ENCODE measurements at places on chromosomes 3 and 15. TPM values are rescaled to one million over a fixed set of nuclear protein-coding genes. Genes with fewer than 3 reads are reported as not detected.

DNA sequence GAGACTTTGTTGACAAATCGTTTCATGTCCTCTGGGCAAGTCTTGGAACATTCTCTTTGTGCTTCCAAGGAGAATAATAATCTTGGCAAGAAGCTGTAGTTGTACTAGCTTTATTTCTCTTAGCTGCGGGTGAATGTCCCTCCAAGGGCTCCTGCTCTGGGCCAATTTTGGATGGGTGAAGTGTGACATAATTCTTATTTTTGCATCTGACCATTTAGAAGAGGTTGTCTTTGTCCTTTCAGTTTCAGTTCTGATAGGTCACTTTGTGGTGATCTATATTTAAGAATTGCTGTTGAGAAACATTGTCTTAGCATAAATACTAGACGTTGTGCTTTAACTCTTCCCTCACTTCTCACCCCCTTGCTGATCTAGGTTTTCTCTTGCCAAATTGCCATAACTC, 164.8 kb upstream of the RORA start:
- no peak for DNase-seq

- DNase-seq: no peak
These were observed 437.1 kb upstream of the CBLB start for GRCh38 chr3:106305882-106306435.

DNA sequence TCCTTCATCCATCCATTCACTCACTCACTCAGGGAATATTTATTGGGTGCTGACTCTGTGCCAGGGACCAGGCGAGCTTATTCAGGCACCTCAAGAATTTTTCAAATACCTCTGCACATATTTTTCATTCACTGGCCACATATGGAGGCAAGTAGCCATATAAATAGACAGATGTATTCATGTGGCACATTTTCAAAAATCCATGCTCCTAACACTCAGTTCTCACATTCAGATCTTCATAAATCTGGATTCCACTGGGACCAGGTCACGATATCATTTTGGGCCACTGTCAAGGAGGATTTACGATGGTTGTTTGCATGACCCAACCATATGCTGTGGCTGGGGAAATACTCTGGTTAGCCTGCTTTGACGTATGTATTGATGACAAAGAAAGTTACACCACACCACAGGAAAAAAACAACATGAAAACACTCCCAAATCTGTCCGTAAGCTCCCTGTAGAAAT, 241.8 kb upstream of the LRTM1 start:
- no peak for DNase-seq

GRCh38 chr15:70556151-70556741, 207.1 kb downstream of the UACA start:
- no peak for DNase-seq

The PML gene
- total RNA-seq: 9.3 TPM

The PLIN1 gene
- total RNA-seq: not detected

DNA sequence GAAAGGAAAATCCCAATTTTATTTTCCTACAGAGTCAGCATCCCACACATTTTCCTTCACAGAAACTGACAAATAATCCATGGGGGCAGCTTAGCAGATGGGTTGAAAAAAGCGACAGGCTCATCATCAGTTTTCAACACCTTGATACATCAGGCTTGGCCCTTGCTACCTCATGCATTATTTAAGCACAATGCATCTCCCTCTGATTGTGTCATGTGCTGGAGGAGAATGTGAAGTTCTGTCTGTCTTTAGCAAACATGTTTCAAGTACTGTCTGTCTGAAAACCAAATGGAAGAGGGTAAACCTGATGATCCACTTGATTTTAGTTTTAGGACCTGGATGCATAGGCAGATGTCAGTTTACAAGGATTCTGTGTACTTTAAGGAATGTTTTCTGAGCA, 128.6 kb upstream of the ADAMTS9 start:
- DNase-seq: no peak

GRCh38 chr3:62228467-62228866, 144.9 kb downstream of the FEZF2 start:
- no peak for DNase-seq

GRCh38 chr15:67407786-67408185, 113.1 kb upstream of the C15orf61 start:
- no peak for DNase-seq

- DNase-seq: no peak
These were observed 22.8 kb upstream of the ZNF80 start for GRCh38 chr3:114260152-114260551.

The ANKUB1 gene
- not detected for total RNA-seq

- no peak for DNase-seq
These were observed 116.2 kb downstream of the ROBO1 start for GRCh38 chr3:79651536-79652065.

DNA sequence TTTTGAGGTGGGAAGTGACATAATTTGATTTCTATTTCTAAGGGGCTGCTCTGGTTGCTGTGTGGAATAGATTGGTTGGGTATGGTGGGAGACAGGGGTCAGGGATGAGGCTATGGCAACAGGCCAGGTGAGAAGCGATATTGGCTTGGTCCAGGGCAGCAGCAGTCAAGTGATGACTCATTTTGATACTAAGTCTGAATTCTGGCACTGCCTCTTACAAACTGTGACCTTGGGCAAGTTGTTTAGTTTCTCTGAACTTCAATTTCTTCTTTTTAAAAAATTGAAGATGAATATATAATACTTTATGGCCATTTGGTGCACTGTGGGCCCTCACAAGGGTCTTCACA, 40.4 kb upstream of the CLSTN2 start:
- no peak for DNase-seq

The TMEM40 gene
- not detected for total RNA-seq

GRCh38 chr15:43648649-43649429, at the start of gene CATSPER2:
TSS of gene CATSPER2 (minus strand) at chr15:43648844. CDS start at chr15:43648061, 783 bp downstream.
- DNase-seq: no peak

DNA sequence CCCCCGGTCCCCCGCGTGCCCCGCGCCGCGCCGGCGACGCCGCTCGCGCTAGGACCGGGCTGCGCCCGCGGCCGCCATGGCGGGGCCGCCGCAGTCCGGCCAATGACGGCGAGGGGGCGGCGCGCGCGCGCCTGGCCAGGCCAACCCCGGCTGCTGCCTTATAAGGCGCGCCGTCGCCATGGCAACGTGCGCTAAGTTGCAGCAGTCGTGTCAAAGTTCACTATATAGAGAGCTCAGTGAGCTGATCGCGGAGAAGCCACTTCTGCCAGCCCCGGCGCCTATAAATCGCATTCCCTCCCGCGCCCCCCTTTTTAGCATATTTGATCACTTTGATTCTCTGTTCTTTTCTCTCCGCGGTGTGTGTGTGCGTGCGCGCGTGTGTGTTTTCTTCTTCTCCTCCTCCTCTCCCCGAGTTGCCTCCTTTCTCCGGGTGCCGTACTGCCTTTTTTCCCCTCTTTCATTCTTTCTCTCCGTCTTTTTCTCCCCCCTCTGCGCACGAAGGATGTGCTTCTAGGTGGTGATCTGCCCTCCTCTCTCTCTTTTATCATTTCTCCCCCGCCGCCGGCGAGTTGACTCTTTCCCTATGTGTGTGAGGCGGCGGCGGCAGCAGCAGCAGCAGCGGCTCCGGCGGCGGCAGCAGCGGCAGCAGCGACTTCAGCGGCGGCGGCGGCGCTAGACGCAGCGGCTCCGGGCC, at the start of gene NR2F2:
TSS of gene NR2F2 (plus strand) at position 251 of the 694 bp plus-strand sequence. CDS start 1,406 bp downstream, outside the sequence.
- peak; percentile 94 for DNase-seq

The ITIH1 gene
- total RNA-seq: not detected

- no peak for DNase-seq
These were observed 137.8 kb downstream of the DMXL2 start for GRCh38 chr15:51484781-51485180.

The KNL1 gene
- total RNA-seq: 18.4 TPM

The LSAMP gene
- total RNA-seq: 16.1 TPM

DNA sequence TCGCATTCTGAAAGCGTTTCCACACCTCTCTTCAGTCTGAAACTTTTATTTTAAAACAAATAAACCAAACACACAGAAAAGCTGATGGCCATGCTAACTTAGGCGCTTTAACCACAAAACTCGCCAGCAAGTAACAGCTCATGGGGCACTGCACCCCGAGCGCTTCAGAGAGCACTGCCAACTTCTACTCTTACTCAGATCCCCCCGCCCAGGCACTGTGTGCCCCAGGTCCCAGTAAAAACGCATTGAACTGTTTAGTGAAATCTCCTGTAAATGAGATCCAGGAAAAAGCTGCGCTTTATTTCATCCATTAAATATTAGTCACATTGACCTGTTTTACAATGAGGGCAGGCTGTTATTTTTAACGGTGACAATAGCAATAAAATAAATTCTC, 99.7 kb downstream of the LRIG1 start:
- no peak for DNase-seq

GRCh38 chr3:111751961-111752360, 107.1 kb upstream of the PHLDB2 start:
- DNase-seq: no peak

GRCh38 chr3:196789885-196790359, 50.3 kb downstream of the PAK2 start:
- DNase-seq: no peak

DNA sequence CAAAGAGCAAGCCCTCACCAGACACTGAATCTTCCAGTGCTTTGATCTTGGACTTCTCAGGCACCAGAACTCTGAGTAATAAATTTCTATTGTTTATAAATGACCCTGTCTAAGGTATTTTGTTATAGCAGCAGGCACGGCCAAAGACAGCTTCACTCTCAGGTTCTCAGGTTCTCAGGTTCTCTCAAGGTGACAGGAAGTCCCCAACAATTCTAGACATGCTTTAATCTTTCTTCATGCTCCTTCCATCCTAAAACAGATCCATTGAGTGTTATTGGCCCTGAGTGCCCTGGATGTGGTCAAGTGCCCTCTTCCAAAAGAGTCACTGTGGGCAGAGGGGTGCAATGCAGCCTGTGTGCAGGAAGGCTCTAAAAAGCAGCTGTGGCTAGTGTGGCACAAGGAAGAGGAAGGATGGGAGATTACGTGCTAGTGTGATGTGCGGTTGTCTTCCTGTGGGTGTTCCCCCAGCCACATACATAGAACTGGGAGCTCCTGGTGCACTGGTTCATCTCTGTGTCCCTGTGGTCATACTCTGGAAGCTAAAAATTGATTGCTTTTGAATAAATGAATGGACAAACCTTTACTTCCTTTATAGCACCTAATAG, 11.0 kb upstream of the RAB7A start:
- no peak for DNase-seq

DNA sequence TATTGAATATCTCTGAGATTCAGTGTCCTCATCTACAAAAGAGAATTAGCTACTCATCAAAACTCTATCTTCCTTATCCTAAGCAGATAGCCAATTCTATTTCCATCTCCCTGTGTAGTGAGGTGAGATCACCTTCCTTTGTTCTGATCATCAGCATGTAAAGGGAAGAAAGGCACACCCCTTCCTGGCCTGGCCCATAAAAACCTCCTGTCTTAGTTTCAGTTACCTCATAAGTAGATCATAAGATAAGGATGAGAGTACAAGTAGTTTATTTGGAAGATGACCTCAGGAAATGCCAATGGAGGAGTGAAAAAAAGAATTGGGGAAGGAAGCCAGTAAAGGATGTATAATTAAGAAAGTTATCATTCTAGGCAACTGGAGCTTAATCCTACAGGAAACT, 114.5 kb upstream of the GADL1 start:
- DNase-seq: no peak

- no peak for DNase-seq
These were observed 137.7 kb downstream of the FNDC3B start for GRCh38 chr3:172177046-172177445.

DNA sequence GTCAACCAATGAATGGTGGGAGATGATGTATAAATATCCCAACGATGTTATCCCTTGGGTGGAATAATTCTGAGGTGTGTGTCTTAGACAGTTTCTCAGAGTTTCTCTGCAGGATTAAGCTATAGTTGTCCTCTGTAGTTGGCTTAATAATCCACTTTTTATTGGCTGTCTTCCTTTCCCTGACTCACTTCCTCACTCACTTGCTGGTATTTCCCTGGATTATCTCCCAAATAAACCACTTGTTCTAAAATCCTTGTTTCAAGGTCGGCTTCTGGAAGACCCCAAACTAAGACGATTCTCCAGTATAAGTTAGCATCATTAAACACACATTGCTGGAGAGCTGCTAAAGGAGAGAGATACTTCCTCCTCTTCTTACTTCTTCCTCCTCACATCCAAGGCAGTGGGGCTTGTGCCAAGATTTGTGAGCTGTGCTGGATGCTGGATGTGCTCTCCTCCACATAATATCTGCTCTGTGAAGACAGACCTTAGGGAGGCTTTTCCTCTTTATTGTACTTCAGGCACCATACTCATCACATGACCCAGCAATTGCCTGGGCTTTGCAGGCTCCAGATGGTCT, 22.5 kb upstream of the ROPN1 start:
- no peak for DNase-seq

The TPRG1 gene
- total RNA-seq: 0.45 TPM

DNA sequence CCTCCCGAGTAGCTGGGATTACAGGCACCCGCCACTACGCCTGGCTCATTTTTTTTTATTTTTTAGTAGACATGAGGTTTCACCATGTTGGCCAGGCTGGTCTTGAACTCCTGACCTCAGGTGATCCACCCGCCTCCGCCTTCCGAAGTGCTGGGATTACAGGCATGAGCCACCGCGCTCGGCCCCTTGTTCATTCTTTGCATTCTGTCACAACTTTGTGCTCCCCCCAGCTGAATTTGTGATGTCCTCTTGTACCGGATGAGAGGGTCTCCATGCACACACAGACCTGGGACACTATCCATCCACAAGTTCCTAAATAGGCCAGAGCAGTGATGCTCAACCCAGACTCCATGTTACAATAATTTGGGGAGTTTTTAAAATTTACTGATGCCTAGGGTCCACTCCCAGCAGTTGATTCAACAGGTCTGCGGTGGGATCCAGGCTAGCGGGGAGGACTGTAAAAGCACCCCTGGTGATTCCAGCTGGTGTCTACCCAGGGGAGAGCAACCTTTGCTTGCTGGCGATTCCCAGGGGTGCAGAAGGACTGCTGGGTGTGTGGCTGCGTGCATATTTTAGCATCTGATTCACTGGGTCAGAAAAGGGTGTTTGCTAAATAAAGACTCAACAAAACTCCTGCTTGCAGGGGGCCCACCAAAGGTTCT, 1.0 kb downstream of the RASSF1 start:
- no peak for DNase-seq

The CCNB2 gene
- 49.8 TPM for total RNA-seq

- DNase-seq: peak; percentile 17
These were observed 26.6 kb downstream of the NEK11 start for GRCh38 chr3:131053043-131053859.

- peak; percentile 45 for DNase-seq
These were observed 730.2 kb downstream of the TUSC7 start for GRCh38 chr3:117439812-117440211.

The GABRG3 gene
- 6.3 TPM for total RNA-seq

GRCh38 chr3:105885256-105885655, 16.4 kb upstream of the CBLB start:
- DNase-seq: no peak

The GLDN gene
- not detected for total RNA-seq

The FETUB gene
- not detected for total RNA-seq

DNA sequence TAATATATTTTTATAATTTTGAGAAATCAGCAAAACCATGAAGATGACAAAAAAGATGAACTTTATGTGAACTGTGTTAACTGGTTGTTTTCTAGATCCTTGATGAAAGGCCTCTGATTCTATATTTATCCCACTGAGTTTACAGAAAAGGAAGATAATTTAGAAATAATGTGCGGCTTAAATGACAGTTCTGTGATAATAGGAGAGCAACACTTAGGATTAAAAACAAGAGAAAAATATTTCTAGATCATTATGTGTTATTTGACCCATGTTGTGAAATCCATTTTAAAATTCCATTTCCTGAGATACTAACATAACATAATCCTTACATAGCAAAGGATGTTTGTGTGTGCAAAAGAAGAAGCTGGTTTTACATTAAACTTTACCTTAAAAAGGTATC, 598.0 kb downstream of the DIPK2A start:
- DNase-seq: no peak
